Kidney (tissue), 22 donors: ENCODE measurements at places on chromosomes 7 and 10.

DNA sequence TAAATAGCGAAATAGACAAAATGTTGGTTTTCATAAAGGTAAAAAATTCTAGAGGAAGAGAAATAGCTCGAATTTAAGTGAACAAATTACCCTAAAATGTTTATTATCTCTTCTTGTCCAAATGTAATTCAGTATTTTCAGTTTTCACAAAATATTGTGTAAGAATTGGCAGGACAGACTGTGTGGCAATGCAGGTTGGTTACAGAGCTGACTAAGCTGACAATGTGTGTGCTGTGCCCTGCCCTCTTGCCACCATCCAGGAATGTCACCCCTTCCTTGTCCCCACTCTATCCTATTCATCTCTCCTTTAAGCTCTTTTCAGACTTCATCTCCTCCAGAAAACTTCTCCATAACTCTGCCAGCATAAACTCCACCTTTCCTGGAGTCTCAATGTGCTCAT, 46.1 kb downstream of the COL28A1 start:
- no peak for DNase-seq

DNA sequence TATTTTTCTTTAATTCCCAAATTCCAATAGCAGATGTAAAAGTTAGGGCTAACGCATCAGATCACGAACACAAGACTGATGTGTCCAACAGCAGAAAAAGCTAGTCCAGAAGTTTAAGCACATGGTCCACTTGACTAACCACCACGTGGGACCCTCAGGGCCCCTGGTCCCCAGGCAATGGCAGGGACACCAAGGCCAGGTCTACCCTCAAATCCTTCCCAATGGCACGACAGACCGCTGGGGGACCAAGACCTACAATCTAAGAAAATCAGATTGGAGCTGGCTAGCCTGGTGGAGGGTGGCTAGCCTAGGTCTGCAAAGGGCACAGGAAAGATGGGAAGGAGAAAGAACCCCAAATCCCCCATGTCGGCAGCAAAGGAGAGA, 1.5 kb downstream of the GIGYF1 start:
- peak; percentile 41 for DNase-seq

- no peak for DNase-seq
Observed at GRCh38 chr10:122864194-122864592, 15.2 kb downstream of the FAM24B start.

GRCh38 chr7:90413185-90413528, 9.9 kb downstream of the CLDN12 start:
- DNase-seq: no peak

- DNase-seq: no peak
Observed at GRCh38 chr7:129702316-129702715, 90.8 kb downstream of the NRF1 start.

- DNase-seq: no peak
Observed at GRCh38 chr10:62620491-62620890, 184.0 kb upstream of the ADO start.

DNA sequence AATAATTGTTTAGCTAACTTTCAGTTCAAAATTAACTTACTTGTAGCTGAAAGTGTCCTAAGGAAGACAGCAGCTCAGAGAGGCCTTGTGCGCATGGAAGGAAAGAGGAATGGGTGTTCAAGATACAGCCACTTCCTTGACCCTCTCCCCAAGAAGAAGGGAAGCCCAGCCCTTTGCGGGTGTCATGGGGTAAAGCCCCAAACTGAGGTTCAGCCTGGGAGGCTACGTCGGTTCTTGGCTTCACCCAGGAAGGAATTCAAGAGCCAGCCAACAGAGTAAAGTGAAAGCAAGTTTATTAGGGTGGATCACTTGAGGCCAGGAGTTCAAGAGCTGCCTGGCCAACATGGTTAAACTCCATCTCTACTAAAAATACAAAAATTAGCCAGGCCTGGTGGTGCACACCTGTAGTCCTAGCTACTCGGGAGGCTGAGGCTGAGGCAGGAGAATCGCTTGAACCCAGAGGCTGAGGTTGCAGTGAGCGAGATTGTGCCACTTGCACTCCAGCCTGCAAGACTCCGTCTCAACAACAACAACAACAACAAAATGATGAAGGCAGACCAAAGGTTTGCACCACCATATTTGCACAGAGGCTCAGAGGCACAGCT, 15.9 kb downstream of the GPRIN2 start:
- no peak for DNase-seq

GRCh38 chr10:5531558-5532306, 7.0 kb downstream of the CALML3 start:
- no peak for DNase-seq

DNA sequence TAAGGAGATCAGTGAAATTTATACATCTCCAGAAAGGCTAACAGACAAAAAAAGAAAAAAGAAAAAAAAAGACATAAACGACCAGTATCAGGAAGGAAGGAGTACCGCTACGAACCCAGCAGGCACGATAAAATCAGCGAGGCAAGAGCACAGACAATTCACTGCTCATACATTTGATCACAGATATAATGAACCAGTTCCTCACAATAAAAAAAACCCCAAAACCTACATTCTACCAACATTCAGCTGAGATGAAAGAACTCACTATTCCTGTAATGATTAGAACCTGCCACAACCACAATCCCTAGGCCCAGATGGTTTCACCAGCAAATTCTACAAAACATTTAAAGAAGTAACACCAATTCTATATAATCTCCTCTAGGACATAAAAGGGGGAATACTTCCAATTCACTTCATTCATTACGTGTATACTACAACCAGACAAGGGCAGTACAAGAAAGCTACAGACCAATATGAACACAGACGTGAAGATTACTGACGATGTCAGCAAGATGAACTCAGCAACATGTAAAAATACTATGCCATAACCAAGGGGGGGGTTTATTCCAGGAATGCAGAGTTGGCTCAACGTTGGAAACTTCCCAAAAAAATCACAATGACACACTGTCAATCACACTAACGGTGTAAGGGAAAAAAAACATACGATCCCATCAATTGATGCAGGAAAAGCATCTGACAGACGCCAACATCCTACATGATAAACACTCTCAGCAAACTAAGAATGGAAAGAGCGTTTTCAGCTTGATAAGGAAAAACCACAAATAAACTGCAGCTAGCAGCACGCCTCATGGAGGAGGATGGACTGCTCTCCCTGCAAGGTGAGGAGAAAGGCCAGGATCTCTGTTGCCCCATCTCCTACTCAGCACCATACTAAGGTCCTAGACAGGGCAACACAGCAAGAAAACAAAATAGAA, 256.2 kb downstream of the ELFN1 start:
- DNase-seq: no peak

GRCh38 chr10:19638182-19638895, 177.9 kb upstream of the PLXDC2 start:
- peak; percentile 65 for DNase-seq

DNA sequence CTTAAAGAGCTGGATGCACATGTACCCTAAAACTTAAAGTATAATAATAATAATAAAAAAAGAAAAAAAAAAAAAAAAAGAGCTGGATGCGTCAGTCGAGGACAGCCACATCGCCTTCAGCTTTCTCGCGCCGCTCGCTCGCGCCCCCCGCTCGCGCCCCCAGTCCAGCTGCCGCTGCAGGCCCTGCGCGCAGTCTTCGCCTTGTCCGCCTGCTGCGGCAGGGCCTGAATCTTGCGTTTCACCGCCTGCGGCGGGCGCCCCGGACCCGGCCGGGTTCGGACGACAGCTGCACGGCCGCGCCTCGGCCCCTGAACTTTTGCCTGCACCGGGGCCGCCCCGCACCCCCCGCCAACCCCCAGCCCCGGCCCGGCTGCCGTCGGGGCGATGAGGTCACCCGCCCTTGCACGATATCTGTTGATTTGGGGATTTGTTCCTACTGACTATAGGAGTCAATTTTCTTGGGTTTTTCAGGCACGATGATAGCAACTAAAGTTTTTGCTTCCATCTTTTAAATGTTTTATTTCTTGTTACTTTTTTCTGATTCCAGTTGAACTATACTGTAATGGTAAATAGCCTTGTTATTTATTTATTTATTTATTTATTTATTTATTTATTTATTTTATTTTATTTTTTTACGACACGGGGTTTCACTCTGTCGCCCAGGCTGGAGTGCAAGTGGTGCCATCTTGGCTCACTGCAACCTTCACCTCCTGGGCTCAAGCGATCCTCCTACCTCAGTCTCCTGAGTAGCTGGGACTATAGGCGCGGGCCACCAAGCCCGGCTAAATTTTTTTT, 33.5 kb upstream of the CPN1 start:
- DNase-seq: peak; percentile 48
